ENCODE measurements at places on chromosomes 7 and 10.

GRCh38 chr7:90681336-90682022 lies 85.4 kb downstream of the CDK14 start:
- DNase-seq = no peak

DNA sequence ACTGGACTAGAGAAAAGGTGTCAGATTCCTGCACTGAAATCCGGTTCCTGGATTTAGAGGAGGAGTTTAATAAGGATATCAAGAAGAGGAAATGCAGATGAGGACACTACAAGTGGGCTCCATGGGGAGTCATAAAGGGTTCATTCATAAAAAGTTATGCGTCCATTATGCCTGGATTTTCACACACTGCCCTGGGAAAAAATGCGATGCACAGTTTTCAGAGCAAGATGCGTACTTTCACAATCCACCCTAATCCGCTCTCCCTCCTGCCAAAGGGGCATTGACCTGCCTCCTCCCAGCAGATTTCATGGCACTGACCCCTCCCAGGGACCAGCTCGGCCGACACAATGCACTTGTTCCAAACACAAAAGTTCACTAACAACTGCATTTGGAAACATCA lies 42.2 kb upstream of the OPALIN start:
- no peak for DNase-seq

- no peak for DNase-seq
These were observed 539.2 kb upstream of the POT1 start for GRCh38 chr7:125468855-125469174.

DNA sequence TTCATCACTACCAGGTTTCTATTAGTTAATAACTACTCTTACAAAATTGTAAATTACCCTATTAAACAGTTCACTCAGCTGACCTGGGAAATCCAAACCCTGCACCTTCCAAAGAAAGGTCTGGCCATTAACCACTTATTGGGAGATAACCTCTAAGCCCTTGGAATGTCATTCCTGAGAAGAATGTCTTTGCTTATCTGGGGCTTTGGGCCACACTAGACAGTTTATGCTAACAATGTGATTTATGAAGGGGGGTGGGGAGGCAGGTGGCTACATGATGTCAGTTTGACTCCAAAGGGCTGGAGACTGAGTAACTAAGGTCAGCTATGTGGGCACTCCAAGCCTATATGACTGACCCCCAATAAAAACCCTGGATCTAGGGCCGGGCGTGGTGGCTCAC lies 50.7 kb downstream of the AKR1D1 start:
- no peak for DNase-seq

- DNase-seq = peak; percentile 66
These were observed 18.3 kb upstream of the RHEB start for GRCh38 chr7:151537818-151538561.

DNA sequence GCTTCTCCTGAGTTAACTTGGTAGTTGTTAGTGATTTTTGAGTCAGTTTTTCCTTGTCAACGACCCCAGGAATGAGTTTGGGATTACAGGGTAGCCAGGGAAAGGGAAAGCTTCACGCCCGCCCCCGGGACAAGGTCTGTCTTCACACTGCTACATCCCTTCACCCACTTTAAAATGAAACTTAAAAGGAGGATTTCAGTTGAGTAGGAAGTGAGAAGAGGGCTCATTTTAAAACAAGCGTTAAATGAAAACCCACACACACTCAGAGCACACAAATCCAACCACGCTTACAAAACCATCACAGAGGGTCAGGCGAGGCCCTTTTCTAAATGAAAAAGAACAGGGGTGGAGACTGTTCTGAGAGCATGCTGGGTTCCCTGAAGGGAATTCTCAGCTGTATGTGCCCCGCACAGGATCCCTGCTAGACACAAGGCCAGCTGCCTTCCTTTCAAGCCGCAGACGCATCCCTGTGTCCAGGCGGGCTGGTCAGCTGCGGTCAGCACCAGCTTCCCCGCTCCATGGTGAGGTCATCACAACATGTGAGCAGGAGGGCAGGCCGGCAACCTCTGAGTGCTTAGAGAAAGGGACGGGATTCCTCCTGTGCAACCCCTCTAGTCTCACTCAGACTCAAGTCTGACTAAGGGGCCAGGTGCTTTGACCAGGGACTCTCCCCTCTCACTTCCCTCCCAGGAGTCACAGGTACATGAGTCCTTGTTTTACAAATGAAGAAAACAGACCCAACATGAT lies 111.8 kb downstream of the EGFR start:
- DNase-seq = peak; percentile 76

- DNase-seq = no peak
These were observed 17.4 kb downstream of the HBP1 start for GRCh38 chr7:107186240-107186639.

DNA sequence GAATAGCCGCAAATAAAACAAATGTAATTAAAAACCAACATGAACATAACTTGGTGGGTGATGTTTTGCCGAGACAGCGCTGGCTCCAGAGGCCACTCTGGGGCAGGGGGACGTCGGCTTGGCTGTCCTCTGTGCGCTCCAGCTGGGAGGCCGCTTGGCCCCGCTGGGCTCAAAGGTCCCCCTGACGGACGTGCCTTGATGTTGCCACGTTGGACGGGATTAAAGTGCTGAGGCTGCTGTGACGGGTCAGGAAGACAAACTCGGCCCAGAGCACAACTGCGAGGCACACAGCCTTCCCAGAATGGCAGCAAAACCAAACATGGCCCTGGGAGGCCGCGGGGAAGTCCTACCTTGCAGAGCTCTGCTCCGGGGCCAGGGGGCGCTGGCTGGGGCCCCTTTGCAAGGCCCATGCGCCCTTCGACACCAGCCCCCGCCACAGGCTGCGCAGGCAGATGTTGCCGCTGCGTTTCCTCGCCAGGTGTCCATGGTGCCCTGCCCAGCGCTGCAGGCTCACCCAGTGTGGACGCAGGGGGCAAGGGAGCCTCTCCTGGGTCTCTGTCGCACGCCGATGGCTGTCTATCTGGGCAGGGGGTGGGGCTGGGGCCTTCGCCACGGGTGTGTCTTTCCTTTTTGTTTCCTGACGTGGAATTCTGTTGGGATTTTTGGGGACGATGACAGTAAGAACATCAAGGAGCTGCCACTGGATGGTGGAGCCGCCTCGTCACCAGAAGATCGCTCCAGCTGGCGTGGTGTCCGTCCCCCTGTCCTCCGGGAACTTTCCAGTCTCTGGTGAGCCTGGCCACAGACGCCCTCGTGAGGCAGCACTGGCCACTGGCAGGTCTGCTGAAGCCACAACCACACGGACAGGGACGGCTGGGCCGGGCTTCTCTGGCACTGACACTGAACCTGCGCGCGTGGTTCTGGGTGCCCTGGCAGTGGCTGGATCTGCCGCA lies 99.6 kb upstream of the DIP2C start:
- peak; percentile 89 for DNase-seq

- DNase-seq = no peak
These were observed 8.1 kb downstream of the ZNF746 start for GRCh38 chr7:149489391-149490024.

- peak; percentile 54 for DNase-seq
These were observed 1.1 kb downstream of the RABGEF1 start for GRCh38 chr7:66741710-66742049.

DNA sequence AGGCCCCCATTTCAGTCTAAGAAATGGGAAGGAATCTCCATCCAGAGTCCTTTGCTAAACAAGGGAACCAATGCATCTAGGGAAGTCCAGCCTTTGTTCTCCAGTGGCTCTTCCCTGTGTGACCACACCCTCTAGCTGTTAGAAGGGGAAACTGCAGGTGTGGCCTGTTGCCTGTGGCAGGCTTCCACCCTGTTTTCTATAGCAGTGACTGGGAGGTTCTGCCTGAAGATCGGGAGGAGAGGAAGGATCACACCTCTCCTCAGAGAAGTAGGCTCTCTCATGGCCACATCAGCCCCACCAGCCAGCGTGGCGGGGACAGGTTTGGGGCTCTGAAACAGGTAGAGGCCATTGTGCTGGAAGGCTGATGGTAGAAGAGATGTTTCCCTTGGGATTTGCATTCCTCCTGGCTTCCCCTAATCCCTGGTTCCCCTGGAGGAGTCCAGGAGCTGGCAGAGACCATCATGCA lies 47.7 kb upstream of the TRIM8 start:
- peak; percentile 81 for DNase-seq

- peak; percentile 94 for DNase-seq
These were observed 23.5 kb downstream of the ASB4 start for GRCh38 chr7:95509199-95509598.

GRCh38 chr7:36781011-36781738 lies 56.9 kb upstream of the AOAH start:
- no peak for DNase-seq

- no peak for DNase-seq
These were observed 34.8 kb downstream of the PIP4K2A start for GRCh38 chr10:22679608-22680007.
